Right renal pelvis (tissue), 4 donors: ENCODE measurements at places on chromosomes 7 and 10.

DNA sequence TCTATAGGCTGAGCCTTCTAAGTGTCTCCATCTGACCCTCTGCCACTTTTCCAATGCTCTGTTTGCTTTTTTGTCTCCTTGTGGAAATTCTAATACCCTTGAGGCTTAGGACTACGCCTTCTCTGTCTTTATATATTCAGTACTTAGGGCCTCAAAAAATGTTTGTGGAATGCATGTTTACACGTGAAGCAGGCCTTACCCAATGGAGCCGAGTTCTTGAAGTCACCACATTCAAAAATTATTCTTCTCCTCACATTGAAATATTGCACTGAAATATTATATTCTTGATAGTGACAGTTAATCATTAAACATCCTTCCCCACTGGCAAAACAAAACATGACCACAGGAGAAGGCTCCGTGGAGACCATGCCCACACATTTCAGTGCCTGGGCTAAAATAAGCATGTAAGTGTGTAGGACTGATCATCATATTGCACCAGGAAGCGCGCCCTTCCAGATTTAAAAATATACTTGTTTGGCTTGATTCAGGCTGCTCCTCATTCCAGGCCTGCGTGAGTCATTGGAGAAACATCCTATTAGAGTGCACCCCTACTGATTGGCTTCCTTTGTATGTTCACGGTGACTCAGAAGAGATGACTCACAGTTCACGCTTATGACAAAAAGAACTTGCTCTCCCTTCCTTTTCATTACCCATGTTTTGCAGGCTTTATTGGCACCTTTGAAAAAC lies 307.4 kb upstream of the AOAH start:
- DNase-seq, result no peak

GRCh38 chr7:156113731-156114130 lies 301.5 kb upstream of the SHH start:
- DNase-seq, result no peak

- DNase-seq, result no peak
These were observed 14.7 kb downstream of the CYTH3 start for GRCh38 chr7:6257675-6258074.

DNA sequence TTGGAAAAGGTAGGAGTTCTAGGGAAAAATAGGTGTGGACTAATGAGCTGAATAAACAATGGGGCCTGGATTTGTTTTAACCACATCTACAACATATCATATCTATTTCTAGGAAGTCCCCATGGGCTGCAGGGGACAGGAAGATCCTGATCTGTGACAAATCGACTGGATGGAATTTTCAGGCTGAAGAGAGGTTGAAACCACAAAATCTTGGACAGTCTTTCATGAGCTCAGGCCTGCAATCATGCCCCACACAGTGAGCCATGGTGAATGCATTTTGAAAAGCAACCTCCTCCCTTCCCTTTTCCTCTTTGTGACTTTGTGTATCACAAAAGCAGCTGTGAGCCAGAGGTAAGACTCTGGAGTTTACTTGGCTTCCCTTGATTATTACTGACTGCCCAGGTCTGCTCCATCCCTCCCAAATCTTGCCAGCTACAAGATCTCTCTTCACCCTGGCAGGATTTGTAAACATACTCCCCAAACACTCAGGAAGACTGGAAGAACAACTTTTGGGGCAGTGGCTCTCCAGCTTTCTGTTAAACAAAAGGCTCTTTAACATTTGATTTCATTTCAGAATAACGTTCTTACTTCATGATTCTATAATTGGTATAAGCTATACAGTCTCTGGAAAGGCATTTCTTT lies 66.4 kb downstream of the ASAH2B start:
- DNase-seq, result no peak

- no peak for DNase-seq
These were observed 64.6 kb downstream of the PRTFDC1 start for GRCh38 chr10:24887855-24888231.

DNA sequence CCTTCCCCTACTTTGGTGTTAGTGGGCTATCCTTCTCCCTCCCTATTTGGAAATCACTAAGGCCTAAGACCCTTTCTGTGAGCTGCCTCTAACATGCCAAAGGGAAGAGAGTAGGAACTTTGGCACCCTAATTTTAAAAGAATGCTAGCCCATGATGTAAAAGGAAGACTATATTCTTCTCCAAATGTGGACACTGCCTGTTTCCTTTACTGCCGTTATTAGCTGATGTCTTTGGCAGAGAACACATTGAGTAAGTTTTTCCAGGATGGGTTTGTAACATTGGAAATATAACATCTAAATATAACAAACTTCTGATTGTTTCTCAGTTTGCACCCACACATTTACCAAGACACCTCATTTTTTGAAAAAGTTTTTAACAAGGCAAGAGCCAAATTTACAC lies 56.9 kb upstream of the TNKS2 start:
- no peak for DNase-seq

- no peak for DNase-seq
These were observed 227.5 kb downstream of the TEX36 start for GRCh38 chr10:125455431-125455830.

DNA sequence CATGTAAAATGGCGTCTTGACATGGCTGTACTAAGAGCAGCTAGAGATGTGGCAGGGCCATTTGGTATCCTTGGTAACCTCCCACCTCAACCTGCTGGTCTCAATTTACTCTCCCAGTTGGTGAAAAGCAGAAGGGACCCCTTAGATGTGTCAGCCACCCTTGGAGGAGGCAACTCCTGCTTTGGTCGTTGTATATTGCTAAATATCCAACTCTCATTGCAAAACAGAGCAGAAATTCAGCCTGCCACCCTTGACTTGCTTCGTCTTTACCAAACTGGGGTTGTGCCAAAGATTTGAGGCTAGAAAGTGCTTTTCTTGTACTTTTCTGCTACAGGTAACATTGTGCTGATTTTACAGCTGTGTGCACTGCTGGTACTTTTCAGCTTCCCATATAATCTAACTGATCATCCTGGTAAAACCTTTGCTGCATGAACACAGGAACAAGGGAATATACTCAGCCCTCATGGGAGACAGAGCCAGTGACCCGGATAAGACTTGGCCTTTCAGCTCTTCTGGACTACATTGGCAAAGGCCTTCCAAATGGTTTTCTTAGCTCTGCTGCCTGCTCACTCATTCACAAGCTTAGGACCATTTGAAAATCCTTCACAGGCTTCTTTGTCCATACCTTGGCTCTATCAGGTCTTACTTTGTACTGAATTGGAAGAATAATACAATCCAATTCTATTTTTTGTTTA lies 2.2 kb upstream of the VSTM4 start:
- DNase-seq, result no peak

GRCh38 chr7:73742753-73743641 lies 4.4 kb upstream of the ABHD11 start:
- peak; percentile 79 for DNase-seq

DNA sequence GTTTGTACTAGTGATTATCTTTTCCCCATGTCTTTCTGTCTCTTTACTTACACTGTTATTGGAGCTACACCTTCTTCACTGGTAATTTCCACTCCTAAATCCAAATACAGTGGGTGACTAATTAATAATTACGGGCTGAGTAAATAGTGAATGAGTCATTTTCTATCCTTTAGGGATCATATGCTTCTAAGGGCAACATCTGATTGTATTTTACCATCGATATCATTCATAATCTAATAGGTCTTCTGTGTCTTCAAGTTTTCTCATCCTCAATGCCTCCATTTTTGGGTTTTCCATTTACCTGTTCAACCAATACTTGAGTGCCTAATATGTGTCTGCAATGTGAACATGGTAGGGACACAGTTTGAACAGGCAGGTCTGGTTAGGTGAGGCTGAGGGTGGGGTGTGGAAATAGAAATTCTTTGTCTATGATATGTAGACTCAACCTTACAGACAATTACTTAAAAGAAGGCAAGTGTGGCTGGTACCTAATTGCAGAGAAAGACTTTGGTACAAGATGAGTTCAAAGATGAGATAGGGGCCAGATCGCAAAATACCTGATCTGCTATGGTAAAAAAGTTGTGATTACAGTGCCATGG lies 5.9 kb upstream of the DHX32 start:
- DNase-seq, result no peak

DNA sequence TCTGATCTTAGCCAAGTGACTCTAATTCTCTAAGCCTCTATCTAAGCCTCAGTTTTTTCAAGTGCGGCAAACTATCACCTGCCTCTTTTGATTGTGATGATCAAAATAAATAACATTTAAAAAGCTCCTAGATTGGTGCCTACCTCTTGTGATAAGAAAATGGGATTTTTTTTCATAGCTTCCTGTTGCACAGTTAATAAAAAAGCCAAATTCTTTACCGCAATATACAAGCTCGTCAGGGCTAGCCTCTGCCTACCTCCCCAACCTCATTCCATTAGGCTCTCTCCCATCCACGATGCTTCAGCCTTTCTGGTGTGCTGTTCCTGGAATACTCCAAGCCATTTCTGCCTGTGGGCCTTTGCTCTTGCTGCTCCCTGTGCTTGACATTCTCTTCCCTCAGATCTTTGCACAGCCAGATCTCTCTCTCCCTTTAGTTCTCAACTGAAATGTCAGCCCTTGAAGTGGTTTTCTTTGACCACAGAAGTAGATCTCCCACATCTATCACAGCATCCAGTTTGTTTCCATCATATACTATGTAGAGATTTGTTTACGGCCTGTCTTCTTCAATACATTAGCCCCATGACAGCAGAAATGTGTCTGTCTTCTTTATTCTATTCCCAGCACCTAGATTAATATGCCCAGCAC lies 48.8 kb downstream of the SFR1 start:
- DNase-seq, result no peak

GRCh38 chr10:35417795-35418194 lies 81.5 kb downstream of the CCNY start:
- no peak for DNase-seq

- DNase-seq, result no peak
These were observed 298.2 kb downstream of the FRMD4A start for GRCh38 chr10:14032406-14032998.

DNA sequence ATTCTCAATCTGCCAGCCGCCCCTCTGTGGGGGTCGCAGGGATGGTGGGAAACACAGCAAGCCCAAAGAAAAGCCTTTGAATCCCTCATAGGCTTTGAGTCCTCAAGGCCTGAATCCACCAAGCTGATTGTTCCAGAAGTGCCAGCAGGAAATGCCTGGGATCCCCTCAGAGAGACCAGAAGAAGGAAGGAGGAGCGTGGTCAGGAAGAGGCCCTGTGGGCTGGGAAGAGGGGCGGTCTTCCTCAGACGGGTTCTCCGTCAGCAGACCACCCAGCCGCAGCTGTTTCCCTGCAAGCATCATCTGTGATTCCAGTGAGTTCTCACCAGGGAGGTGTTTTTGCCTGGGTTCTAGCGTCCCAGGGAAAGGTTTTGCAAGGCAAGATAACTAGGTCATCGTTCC lies 190.0 kb upstream of the KLF6 start:
- no peak for DNase-seq

GRCh38 chr10:94220717-94221116 lies 142.0 kb downstream of the NOC3L start:
- no peak for DNase-seq

DNA sequence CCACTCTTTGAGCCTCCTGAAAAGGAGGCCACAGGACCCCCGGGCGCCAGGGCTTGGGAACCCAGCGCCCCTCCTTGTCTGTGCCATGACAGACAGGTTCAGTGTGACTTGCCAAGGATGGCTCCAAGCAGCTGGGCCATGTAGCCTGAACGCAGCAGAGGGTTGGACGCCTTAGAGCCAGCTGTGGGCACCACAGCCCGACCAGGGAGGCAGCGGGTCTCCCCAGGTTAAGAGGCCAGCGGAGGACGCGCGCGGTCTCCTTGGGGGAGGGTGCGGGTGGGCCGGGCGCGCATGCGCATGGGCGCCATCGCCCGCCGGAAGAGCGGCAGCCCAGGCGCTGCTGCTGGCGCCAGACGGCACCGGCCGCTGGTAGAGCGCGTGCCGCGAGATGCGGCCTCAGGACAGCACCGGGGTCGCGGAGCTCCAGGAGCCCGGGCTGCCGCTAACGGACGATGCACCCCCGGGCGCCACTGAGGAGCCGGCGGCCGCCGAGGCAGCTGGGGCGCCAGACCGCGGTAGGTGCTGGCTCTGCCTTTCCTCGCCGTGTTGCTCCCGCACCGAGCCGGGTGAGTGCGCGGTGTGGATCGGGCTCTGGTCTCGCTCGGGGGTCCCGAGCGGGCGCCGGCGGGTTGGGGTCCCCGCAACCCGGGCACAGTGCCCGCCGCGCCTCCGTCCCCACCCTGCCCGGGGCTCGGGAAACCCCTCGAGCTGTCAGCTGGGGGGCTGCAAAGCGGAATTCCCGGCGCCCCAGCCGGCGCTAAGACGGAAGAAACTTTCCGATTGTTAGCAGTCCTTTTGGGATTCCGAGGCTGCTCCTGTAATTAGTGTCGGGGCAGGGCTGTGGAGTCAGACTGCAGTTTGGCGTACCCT lies at the start of gene SLC35G1:
TSS of gene SLC35G1 (plus strand) at position 333 of the 870 bp plus-strand sequence. CDS start at position 389, 56 bp downstream.
- no peak for DNase-seq

DNA sequence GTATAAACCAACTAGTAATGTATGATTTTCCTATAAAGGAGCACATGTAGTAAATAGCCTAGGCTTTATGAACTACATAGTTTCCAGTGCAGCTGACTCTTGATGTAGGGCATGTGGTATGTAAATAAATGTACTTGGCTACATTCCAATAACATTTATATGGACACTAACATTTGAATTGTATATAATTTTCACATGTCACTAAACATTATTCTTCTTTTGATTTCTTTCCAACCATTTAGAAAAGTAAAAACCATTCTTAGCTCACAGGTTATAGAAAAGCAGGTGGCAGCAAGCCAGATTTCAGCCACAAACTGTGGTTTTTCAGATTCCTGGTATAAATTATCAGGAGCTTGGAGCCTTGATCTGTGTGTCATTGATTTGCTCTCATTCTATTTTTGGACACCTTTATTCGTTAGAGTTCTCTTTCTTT lies 1182.0 kb downstream of the CNTNAP2 start:
- DNase-seq, result peak; percentile 8

DNA sequence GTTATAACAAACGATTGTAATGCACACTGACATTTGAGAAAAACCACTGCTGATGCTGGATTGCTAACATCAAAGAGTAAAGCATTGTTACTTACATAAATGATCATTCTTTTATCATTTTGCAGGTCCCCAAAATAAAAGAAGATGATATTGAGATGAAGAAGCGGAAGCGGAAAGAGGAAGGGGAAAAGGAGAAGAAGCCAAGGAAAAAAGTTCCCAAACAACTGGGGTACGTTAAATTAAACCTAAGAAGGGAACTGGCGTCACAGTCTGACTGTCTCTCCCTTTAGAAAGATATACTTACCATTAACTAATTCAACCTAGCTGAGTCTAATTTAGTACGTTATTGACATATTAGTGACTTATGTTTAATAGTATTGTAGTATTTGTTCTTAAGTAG lies 28.1 kb downstream of the UBN2 start:
- DNase-seq, result no peak

GRCh38 chr10:271201-271600 lies 135.9 kb downstream of the ZMYND11 start:
- no peak for DNase-seq

DNA sequence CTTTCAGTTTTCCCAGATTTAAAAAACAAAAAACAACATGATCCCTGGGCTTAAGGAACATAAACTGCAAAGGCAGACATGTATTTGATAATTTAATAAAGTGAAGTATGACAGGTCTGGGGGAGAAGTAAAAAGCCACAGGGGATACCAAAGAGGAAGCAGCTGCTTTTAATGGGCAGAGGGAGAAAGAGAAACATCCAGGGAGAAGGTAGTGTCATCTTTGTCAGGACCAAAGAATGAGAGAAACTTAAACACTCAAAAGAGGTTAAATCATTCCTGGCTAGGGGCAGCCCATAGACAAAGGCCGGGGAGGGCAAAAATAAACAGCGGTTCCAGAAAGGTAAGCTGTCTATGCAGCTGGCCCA lies 94.5 kb downstream of the GRB10 start:
- DNase-seq, result no peak
